ENCODE measurements at places on chromosomes 3 and 15.

GRCh38 chr3:126464997-126465396, 10.7 kb downstream of the ZXDC start:
- no peak for DNase-seq

DNA sequence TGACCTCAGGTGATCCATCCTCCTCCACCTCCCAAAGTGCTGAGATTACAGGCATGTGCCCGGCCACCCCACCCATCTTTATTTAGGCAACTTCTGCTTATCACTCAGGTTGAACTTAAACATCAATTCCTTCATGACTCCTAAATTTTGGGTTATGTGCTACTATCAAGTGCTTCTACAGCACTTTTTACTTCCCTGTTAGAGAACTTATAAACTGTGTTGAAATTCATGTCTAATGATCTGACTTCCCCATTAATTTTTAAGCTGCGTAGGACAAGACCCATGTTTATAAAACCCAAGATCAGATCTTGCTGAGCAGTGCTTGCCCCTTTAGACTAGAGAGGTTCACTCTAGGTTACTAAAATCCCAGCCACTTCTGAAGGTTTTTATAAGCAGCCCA, 266.2 kb upstream of the TPRG1 start:
- no peak for DNase-seq

DNA sequence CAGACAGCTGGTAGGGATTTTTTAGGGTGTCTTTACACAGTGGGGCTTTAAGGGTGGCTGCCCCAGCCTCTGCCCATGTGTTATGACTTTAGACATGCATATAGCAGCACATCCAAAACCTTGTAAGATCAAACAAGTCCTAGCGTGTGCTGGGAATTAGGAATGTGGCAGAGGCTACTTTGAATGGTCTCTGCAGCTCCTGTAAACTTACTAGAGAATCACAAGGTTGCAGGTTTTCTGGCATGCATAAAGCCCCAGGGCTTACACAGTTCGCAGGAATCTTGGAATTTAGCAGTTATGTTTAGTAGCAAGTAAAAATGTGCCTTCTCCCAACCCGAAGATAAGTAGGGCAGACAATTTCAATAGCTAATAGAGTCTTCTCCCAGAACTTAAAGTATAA, 46.9 kb upstream of the COL6A6 start:
- no peak for DNase-seq

DNA sequence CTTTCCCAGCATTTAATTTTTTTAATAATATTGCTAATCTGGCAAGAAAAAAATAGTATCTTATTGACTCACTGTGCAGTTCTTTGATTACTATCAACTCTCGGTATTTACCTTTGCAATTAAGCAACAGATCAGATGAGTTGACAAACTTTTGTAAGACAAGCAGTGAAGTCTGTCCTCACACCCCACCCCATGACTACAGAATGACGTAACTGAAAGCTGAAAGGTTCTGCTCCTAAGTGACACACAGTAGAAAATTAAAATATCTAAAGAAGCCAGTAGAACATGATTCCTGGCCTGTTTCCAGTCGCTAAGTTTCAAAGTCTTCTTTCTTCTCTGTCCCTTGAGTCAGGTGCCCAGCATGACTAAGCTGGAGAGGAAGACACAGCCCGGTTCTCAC, 135.5 kb downstream of the STT3B start:
- no peak for DNase-seq

GRCh38 chr3:64454768-64455167, 229.5 kb upstream of the PRICKLE2 start:
- no peak for DNase-seq

- DNase-seq: no peak
These were observed 19.9 kb upstream of the ABHD5 start for GRCh38 chr3:43670635-43671522.

GRCh38 chr15:100900795-100901169, 18.4 kb upstream of the LRRK1 start:
- DNase-seq: no peak

DNA sequence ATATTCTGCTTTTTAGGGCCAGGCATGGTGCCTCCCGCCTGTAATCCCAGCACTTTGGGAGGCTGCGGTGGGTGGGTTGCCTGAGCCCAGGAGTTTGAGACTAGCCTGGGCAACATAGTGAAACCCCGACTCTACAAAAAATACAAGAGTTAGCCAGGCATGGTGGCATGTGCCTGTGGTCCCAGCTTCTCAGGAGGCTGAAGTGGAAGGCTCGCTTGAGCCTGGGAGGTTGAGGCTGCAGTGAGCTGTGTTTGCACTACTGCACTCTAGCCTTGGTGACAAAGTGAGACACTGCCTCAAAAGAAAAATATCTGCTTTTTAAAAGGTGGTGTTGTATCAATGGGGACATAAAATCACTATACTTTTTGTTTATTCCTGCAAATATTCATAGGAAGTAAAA, 112.8 kb downstream of the C3orf38 start:
- no peak for DNase-seq

DNA sequence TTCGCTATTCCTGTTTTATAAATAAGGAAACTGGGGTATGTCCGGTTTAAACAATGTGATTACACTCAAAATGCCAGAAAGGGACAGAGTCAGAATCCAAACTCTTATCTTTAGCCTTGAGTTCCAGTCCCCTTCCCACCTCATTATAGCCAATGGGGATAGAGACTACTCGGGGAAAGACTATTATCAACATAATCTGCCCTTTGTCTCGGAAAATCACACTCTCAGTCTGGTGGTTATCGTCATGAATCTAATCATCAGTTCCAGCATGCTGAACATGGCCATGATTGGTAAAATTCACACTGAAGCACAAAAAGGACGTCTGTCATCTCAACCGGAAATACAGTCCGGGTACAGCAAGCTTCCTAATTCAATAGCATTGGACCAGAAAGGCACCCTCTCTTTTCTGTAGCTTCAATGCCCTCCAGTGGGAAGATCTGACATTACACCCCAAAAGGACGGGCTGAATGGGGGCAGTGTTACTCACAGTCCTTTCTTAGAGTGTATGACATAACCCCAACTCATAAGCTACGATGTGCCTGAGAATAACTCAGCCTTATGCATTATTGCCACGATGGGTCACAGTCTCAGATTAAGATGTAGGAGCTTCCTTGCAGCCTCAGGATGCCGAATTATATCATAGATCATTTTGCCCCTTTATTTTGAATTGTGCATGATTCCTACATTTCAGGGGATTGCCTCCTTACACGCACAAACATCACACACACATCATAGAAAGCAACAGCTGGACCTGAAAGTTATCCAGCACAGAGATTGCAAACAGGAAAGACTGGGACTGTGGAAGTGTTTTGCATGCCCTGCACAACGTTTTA, 390.4 kb upstream of the LMCD1 start:
- peak; percentile 6 for DNase-seq
